ENCODE measurements at places on chromosomes 11 and 22. TPM values are rescaled to one million over a fixed set of nuclear protein-coding genes. Genes with fewer than 3 reads are reported as not detected.

DNA sequence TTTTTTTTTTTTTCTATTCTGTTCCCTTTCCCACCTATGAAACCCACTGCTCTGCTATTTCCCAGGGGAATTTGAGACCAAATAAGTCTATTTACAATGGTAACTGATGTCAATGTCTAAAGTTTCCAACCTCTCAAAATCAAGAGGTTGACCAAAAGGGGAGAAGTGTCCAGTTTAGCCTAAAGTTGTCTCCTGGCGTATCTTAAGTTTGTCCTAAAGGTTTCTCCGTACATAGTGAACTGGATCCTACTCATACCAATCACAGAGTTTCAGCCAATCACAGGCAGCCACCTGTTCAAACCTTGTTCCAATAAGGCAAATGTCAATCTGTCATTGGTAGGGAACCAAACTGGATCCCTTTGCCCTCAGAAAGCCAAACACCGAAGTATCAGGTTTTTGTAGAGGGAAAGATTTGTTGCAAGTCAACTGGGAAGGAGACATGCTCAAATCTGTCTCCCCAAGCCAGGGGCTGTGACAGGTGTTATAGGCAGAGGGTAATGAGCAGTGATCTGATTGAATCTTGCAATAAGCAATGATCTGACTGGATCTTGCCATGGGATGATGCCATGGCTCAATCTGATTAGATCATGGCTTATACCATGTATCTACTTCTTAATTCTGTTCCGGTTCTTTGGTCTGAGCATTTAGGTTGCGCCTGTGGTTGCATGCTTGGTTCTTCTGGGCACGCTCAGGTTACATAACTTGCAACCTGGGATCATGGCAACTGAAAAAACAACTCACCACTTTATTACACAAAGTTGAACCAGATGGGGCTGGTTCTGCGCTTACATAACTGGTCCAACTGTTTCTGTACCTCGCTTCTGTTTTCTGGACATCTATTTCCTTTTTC, 1.1 kb upstream of the VPS37C start:
- DNase-seq: no peak

- DNase-seq: no peak
These were observed 4.2 kb downstream of the GP1BB start for GRCh38 chr22:19727310-19728150.

- no peak for DNase-seq
These were observed 12.2 kb downstream of the OR8D1 start for GRCh38 chr11:124301548-124301947.

- DNase-seq: no peak
These were observed 924 bp downstream of the C11orf65 start for GRCh38 chr11:108466405-108466804.

DNA sequence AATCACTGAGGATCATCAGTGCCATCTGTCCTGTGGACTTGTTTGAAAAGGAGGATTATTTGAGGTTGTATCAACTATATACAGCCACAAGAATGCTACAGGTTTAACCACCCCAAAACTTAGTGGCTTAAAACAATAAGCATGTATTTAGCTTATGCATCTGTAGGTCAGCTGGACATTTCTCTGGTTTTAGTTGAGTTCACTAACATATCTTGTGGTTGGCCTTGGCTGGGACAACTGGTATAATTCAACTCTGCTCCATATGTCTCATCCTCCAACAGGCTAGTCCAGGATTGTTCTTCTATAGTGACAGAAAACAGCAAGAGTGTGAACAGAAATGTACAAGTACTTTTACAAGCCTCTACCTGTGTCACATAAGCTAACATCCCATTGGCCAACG, 49.9 kb upstream of the SOX6 start:
- DNase-seq: no peak

GRCh38 chr11:119861160-119861559, 132.2 kb upstream of the NECTIN1 start:
- DNase-seq: no peak

DNA sequence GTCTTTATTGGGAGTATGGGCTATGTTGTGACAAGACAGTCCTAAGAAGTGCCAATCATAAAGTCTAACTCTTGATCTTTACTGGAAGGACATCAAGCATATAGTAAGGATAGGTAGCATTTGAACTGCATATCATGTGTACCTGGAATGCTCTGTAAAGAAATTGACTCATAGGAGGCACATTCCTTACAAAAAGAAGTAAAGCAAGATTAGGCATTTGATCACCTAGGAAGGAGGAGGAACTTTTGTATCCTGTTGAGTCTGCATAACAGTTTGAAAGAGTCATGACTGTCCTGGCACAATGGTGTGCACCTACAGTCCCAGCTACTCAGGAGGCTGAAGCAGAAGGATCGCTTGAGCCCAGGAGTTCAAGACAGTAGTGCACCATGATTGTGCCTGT, 42.2 kb upstream of the DNAJB7 start:
- no peak for DNase-seq

GRCh38 chr11:26700574-26701235, 21.2 kb downstream of the SLC5A12 start:
- no peak for DNase-seq

DNA sequence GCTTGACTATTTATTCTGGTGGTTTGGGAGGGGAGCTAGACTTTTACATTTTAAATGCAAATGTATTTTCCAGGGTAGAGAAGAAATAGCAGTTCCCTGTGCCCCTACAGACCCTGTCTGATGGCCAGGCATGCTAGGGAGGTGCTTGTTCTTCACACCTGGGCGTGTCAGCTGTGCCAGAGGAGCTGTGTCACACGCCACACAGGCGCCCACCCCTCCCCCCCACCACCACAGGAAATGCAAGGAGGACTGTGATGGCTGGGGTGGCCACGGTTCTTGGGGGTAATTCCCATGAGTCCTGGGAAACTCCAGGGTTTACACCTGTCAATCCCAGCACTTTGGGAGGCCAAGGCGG, 82.2 kb downstream of the FLI1 start:
- DNase-seq: no peak

- no peak for DNase-seq
These were observed 20.0 kb downstream of the CD6 start for GRCh38 chr11:60991457-60991856.

DNA sequence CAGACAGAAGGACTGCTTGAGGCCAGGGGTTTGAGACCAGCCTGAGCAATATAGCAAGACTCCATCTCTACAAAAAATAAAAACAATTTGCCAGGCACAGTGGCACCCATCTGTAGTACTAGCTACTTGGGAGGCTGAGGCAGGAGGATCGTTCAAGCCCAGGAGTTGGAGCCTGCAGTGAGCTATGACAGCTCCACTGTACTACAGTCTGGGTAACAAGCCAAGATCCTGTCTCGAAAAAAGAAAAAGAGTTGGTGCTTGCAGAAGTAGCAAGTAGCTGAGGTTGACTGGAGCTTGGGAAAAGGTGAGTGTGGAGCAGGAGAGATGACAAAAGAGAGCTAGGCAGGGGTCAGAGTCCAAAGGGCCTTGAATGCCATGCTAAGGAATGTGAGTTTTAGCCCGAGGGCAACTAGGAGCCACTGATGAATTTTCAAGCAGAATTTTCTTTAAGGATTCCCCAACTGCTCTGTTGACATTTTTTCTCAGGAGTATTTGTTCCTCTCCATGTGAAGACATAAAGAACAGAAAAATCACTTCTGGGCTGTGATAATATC, 3.1 kb downstream of the AP1B1 start:
- no peak for DNase-seq

GRCh38 chr11:74846770-74847169, 98.1 kb downstream of the RNF169 start:
- DNase-seq: no peak

DNA sequence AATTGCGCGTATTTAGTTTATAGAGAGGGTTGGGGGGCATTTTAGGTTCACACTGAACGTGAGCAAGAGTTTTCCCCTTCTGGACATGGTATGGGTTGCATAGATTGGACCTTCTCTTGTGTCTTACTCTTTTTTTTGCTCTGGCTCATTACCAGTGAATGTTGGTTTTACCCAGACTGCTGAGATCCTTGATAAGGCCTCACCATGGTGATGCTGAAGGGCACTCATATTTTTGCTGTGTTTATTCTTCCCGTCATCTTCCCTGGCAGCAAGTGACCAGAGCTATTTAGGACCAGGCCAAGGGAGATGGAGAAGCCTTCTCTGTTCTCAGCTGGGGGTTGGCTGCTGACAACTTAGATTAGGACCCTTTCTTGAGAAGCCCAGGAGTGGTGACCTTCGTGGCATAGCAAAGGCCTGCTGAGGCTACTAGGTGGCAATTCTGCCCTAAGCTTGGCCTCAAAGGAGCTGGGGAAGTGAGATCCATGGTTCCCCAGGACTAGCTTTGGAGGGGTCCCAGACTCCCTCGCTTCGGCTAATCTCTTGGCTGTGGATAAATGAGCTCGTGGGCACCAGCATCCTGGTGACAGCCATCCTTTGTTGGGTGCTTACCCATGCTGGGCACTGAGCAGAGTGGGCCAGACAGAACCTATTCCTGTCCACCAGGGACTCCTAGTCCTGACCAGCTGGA, 47.3 kb downstream of the GRIK4 start:
- no peak for DNase-seq

DNA sequence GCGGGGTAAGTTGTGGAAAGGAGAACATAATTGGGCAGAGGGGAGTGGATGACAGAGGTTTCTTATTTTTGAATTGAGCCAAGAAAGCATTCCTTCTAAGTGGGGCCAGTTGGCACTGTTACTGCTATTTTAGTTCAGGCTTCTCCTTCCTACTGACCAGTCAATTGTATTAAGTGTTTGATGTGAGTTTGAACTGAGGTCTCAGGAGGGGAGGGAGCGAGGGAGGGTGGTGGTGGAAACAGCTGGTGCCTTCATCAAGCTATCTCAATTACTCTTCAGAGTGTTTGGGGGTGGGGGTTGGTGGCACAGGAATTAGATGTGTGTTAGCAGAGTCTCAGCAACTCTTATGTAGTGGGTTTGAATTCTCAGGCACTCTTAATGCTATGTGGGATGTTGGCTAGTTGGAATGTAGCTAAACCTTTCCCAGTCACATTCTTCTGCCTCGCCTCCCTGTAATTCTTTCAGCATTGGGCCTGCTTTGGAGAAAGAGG, 14.5 kb downstream of the CTNND1 start:
- no peak for DNase-seq

DNA sequence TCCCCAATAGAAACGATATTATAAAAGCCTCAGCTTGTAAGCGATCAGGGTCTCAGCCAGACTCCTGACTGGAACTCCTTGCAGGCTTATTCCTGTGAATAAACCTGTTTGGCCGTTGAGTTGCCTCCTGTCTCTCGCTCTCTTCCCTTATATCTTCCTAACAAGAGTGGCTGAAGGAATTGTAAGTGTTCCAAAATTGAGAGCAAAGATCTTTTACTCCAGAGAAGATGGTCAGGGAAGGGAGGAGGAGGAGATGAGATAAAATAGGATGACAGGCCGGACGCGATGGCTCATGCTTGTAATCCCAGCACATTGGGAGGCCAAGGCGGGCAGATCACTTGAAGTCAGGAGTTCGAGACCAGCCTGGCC, 1.2 kb upstream of the SLC37A4 start:
- DNase-seq: no peak

DNA sequence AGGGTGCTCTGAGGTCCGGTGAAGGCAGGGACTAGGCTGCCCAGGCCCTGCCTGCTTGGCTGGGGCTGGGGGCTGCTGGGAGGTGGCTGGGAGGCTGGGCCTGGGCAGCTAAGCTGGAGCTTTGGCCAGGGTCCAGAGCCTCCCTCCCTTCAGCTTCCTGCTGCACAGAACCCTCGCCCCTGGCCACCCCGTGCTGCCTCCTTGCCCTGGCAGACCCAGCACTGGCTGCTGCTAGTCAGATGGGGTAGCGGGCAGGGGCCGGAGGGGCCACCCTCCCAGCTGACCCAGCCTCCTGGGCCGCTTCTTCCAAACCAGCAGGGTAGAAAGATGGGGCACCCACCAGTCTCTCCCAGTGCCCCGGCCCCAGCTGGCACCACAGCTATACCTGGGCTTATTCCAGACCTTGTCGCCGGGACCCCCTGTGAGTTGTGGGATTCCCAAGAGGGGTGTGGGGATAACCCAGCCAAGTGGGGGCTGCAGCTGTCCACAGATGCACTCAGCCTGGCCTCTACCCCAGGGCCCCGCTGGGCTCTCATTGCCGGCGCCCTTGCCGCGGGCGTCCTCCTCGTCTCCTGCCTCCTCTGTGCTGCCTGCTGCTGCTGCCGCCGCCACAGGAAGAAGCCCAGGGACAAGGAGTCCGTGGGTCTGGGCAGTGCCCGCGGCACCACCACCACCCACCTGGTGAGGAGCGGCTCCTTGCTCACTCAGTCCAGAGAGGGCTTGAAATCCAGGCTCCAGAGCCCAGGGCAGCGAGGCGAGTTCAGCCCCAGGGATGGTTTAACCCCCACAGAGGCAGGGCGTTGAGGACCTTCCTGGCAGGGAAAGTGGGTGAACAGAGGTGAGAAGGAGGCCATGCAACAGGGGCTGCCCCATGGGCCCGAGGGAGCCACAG, at the start of gene SYT8:
TSS of gene SYT8 (plus strand) at position 212 of the 892 bp plus-strand sequence. CDS start at position 328, 116 bp downstream.
- no peak for DNase-seq

GRCh38 chr11:42901084-42901483, 410.7 kb upstream of the API5 start:
- no peak for DNase-seq

- DNase-seq: no peak
These were observed 299.8 kb upstream of the SYN3 start for GRCh38 chr22:33357981-33358399.

- no peak for DNase-seq
These were observed 27.8 kb upstream of the ELFN2 start for GRCh38 chr22:37454857-37455686.

- DNase-seq: peak; percentile 60
These were observed 380 bp downstream of the C11orf96 start for GRCh38 chr11:43942662-43943371.

- DNase-seq: no peak
These were observed 74.6 kb upstream of the SUSD2 start for GRCh38 chr22:24106385-24107381.

The SYCE3 gene
- total RNA-seq: not detected

The BLID gene
- 1.2 TPM for total RNA-seq

The CEP126 gene
- 10.6 TPM for total RNA-seq

The GVQW3 gene
- 16.3 TPM for total RNA-seq

The FOLR1 gene
- not detected for total RNA-seq

The ROM1 gene
- 1.2 TPM for total RNA-seq

The OAF gene
- total RNA-seq: 1.2 TPM

The TSPAN4 gene
- 14.3 TPM for total RNA-seq

The KRTAP5-8 gene
- not detected for total RNA-seq

The TTC28 gene
- total RNA-seq: 79.5 TPM

The OR10D3 gene
- total RNA-seq: not detected

The LAYN gene
- 4.1 TPM for total RNA-seq

The SMC1B gene
- total RNA-seq: not detected

The SLC16A8 gene
- total RNA-seq: 3.7 TPM

All from frontal cortex (tissue), 4 donors.